ENCODE measurements at places on chromosomes 7 and 10.

- no peak for DNase-seq
These were observed 50.6 kb downstream of the PWWP2B start for GRCh38 chr10:132447446-132448247.

GRCh38 chr7:140485500-140486265, 6.4 kb upstream of the MKRN1 start:
- DNase-seq, result no peak

DNA sequence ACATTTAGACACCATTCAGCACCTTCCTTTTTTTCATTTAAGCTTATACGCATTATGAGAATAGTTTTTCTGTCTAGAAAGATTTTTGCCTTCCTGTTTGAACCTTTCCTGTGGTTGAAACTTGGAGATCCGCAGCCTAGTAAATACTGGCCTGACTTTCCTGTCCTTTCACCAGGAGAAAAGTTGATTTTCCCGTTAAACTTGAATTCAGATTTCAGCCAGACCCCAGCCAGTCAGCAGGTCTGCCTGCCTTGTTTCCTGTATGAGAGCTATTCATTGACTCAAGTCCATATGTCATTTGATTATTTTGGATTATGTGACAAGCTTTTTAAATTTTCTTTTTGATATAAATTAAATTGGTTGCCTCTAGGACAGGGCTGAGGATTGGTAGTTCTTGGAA, 71.5 kb downstream of the EVX1 start:
- DNase-seq, result no peak

DNA sequence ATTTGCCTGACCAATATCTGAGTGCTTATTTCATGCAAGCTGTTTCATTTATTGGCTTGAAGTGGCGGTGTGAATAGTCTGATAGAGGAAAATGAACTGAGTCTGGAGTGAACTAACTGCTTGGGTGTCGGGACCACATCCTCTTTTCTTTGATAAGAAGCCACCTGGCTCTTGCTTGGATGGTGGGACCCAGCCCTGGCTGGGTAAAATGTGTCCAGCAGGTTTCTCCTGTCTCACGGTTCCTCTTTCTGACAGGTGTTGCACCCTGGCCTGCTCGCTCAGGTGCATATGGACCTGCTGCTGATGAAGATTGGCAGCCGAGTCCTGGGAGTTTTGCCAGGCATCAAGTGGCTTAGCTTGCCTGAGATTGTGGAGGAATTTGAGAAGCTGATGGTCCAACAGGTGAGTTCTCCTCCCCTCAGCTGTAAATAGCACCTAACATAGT, 1.6 kb downstream of the ADCK2 start:
- DNase-seq, result no peak

Measured in right lobe of liver (tissue), 6 donors.